Activated T-helper 1 cell treated with anti-CD3 and anti-CD28 coated beads, Interleukin-12 subunit alpha, Interleukin-12 subunit beta, Interleukin-2, Interleukin-4 antibody, amounts not matched to agents 30 ng/mL and 10 ng/mL and 1 ng/mL, durations not matched to agents 14 hours and 24 hours and 36 hours (primary cell): ENCODE measurements at places on chromosomes 6 and 20. TPM values are rescaled to one million over a fixed set of nuclear protein-coding genes. Genes with fewer than 3 reads are reported as not detected.

Gene SULF2
- total RNA-seq: 0.52 and 0.66 TPM in 2 replicates

Gene TCP11
- not detected in 2 replicates for total RNA-seq

GRCh38 chr20:46970937-46971630, 76.4 kb downstream of the EYA2 start:
- no peak for DNase-seq

Gene GPR6
- not detected in 2 replicates for total RNA-seq

Gene PRR18
- total RNA-seq: not detected in 2 replicates

GRCh38 chr6:167266830-167267555, 24.1 kb upstream of the UNC93A start:
- no peak for DNase-seq

GRCh38 chr6:137148306-137149034, 25.0 kb downstream of the IL22RA2 start:
- no peak for DNase-seq

- no peak for DNase-seq
Measured at GRCh38 chr6:7933794-7934193, 23.2 kb upstream of the TXNDC5 start.

Gene SMOC2
- not detected in 2 replicates for total RNA-seq

GRCh38 chr20:62304331-62305148, 1.7 kb downstream of the ADRM1 start:
- no peak for DNase-seq

GRCh38 chr6:169044381-169045230, 209.0 kb downstream of the THBS2 start:
- DNase-seq: no peak

Gene DLK2
- total RNA-seq: 1.5 and 2.0 TPM in 2 replicates

- no peak for DNase-seq
Measured at GRCh38 chr20:48482790-48483189, 345.0 kb downstream of the PREX1 start.

GRCh38 chr6:42904467-42904866, 11.4 kb upstream of the PTCRA start:
- no peak for DNase-seq

Gene WFDC12
- total RNA-seq: not detected in 2 replicates

Gene HLA-DMB
- 2.7 and 2.8 TPM in 2 replicates for total RNA-seq

DNA sequence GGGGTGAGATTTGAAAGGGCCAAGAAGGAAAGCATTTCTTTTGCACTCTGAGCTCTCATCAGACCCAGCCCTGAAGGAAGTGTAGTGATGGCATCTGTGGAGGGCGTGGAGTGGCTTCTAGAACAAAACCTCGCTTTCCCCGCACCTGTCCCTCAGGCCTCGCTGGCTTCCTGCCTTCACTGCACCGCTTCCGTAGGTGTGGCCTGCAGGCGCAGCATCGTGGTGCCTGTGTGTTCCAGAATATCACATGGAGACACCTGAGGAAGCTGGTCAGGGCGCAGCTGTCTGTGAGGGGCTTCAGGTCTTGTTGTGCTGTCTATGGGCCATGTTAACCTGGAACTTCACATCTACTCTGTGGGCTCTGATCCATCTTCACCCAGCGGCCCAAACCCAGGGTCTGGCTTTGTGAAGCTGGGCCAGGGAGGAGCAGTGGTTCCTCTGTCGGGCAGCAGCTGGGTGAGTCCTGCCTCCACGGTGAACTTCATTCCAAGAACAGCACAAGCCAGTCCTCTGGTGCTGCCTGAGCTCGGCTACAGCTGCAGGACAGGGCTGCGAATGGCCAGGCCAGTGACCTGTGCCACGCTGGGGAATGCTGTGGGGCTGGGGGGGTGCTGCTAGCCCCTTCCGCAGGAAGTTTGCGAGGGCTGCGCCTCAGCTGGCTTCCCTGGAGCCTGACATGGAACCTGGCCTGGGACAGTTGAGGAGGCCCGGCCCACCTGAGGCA, 40.9 kb downstream of the DSTN start:
- peak; percentile 64 for DNase-seq

GRCh38 chr20:12969071-12969669, 39.6 kb upstream of the SPTLC3 start:
- no peak for DNase-seq

- DNase-seq: no peak
Measured at GRCh38 chr6:167977717-167978467, 19.6 kb upstream of the KIF25 start.

Gene VGLL2
- total RNA-seq: not detected in 2 replicates

GRCh38 chr6:100810015-100810414, 71.1 kb downstream of the ASCC3 start:
- no peak for DNase-seq

GRCh38 chr20:41007481-41007880, 21.1 kb upstream of the TOP1 start:
- DNase-seq: no peak

DNA sequence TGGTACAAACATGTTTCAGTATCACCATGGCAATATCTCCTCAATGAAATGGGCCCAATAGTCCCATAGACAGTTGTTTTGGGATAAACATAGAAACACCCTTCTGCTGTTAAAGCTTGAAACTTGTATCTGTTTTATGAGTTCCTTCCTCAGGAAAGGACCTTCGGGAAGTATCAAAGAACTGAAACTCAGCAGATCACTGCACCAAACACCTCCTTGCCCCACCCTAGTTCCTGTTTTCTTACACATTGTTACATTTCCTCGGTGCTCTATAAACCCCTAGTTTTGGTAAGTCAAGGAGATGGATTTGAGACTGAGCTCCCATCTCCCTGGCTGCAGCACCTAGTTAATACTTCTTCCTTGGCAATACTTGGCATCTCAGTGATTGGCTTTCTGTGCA, 73.8 kb upstream of the ECI2 start:
- DNase-seq: no peak

GRCh38 chr6:124028117-124028516, 224.5 kb downstream of the NKAIN2 start:
- DNase-seq: no peak

- DNase-seq: no peak
Measured at GRCh38 chr20:2165871-2166270, 64.2 kb downstream of the STK35 start.

DNA sequence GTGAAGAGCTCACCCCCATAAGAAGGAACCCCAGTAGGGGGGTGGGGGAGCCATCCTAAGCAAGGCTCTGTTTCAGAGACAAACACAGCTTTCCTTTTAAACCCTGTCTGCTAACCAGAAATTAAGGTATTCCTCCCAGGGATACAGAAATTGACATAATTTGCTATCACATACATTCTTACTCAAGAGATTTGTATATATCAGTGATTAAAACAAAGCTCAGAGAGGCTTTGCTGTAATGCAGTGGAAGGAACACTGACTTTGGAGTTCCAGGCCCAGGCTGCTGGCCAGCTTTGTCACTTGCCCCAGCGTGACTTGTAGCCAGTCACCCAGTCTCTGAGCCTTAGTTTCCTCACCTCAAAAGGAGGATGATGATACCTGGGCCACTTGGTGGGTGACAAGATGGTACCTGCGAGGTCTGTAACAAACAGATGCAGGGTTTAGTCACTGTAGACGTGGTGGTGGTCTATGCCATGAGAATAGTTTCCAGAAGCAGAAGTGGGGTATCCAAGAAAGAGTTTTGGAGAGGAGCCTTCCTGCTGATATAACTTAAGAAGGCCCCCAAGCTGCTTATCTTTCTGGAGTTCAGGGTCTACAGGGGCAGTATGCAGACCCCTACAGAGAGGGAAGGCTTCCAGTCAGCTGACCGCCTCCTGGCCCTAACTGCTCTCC, 3.2 kb upstream of the FOXF2 start:
- DNase-seq: no peak

Gene TFAP2A
- total RNA-seq: not detected in 2 replicates

DNA sequence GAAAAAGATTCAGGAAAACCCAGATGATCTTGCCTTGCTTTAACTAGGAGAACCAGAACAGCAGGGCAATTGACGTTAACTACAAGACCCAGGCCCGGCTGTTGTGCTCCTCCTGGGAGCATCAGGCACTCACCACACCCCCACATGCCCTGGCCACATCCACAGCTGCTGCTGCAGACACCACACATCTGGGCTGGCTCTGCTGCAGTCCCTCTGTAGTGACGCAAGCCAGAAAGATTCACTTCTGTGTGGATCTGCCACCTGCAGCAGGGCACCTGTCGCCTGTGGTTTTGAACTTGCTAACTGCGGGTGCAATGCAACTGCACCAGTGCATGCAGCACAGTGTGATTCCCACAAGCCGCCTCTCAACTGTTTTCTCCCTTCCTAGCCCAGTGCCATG, 228.8 kb downstream of the SYNDIG1 start:
- DNase-seq: no peak

- DNase-seq: no peak
Measured at GRCh38 chr20:61726979-61727378, 338.7 kb downstream of the TAF4 start.

DNA sequence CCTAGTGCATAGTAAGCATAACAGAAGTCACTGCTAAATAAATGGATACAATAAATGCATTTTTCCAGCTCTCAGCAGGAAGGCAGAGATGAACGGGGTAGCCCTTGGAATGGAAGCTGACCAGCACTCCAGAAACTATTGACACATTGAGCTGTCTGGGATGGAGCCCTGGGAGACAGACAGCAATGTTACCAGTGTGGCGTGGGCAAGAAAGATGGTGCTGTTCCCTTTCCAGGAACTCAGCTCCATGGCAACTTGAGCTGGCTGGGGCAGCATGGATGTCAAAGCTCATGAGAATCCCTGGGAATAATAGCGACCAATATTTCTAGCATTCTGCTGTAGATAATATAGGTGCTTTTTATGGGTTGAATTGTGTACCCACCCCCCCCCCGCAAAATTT, 104.3 kb upstream of the PTPRT start:
- DNase-seq: no peak

Gene CRIP3
- not detected in 2 replicates for total RNA-seq

DNA sequence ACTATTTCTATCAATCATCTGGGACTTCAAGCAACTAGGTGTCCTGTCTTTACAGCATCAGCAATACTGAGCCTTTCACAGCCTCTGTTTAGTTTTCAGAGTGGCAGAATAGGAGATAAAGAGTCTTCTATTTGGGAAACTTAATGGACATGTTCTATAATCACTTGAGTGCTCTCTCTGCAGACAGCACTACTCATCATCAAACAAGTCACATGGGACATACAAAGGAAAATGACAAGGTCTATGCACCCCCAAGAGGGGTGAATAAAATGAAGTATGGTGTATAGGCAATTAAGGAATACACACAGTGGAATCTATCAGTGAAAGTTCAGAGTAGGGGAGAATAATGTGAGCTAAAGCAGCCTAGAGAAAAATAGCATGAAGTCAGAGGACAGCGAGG, 237.8 kb upstream of the THEMIS start:
- no peak for DNase-seq

Gene CST2
- not detected in 2 replicates for total RNA-seq

DNA sequence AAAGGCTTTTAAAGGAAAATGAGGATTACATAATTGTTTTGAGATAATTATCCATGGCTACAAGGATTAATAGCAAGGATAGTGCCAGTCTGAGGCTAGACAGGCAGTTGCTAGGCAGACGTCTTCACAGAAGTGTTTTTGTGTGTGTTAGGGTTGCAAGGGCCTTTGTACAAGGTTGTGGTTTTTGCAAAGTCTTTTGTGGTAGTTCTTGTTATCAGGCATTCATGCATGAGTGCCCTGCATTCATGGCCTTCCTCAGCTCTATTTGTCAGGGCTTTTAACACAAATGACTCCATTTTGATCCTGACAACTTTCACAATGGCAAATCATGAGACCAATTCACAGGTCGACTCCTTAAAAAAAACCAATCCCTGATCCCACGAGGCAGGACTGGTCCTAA, 68.1 kb upstream of the TXNDC5 start:
- DNase-seq: no peak

DNA sequence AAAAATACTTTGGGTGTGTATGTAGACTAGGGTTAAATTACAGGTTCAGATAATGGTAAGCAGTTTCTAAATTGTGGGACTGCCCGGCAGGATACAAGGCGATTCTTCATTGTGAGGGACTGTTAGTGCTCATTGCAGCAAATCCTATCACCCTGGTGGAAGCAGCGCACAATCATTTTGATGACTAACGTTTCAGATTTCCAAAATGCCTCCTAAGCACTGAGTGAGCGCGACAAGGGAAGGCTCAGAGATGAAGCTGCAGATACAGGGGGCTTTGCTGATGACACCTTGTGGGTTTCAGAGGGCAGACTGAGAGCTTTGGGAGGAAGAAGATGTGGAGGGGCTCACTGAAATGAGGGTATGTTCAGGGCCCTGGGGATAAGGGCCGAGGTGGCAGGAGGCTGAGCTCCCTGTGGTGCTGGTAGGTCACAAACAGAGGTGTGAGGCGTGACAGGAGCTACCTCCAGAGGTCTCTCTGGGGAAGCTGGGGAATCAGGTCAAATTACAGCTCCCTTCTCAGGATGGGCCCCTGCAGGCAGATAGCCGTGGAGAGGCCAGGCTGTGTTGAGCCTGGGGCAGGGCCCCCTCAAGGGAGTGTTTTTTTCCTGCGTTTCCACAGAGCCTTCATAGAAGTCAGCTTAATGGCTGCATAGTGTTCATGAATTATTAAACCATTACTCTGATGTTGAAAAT, 84.5 kb upstream of the FYN start:
- no peak for DNase-seq

DNA sequence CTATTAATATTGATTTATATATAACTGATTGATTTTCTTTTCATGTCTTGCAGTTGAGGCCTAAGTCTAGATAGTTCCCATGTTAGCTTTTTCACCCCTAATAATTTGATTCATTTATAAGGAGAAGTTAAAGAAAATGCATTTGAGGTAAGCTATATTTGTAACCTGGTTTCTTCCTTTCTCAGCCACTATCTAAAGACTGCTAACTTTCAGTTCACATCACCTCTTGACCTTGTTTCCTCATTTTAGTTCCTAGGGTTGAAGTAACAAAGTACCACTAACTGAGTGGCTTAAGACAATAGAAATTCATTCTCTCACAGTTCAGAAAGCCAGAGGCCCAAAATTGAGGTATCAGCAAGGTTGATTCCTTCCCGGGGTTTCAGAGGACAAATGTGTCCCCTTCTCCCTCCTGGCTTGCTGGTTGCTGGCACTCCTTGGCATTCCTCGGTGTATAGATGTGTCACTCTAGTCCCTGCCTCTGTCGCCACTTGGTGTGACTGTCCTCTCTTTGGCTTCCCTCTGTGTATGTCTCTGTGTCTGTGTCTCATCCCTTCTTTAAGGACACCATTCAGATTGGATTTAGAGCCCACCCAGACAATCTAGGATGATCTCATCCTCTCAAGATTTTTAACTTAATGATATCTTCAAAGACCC, 55.9 kb upstream of the C20orf144 start:
- no peak for DNase-seq

DNA sequence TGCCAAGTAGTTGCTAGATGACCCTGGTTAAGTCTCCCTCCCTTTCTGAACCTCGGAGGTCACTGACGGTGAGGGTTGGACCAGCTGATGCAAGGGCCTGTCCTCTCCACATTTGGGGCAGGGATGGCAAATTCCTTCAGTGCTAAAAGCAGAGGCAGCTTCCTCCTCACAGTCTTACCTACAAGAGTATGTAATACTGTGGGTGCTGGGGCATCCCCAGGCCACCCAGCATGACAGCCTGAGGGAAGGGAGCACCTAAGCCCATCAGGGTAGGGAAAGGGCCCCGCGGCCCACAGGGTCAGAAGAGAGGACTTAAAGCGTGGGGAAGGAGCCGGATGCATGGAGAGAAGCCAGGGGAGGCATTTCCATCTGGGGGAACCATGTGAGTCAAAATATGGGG, 38.0 kb downstream of the TGM3 start:
- DNase-seq: no peak
